ENCODE measurements at places on chromosomes 4 and X. TPM values are rescaled to one million over a fixed set of nuclear protein-coding genes. Genes with fewer than 3 reads are reported as not detected.
A peak's percentile ranks its signal among the peaks of the same experiment; 100 is the strongest.

- no peak for DNase-seq
Observed at GRCh38 chr4:107253090-107253489, 217.0 kb upstream of the DKK2 start.

Gene HAND2
- not detected for total RNA-seq

Gene SEPTIN11
- 46.2 TPM for total RNA-seq

- DNase-seq: no peak
Observed at GRCh38 chrX:81890521-81890920, 688.6 kb downstream of the SH3BGRL start.

Gene PAGE4
- not detected for total RNA-seq

DNA sequence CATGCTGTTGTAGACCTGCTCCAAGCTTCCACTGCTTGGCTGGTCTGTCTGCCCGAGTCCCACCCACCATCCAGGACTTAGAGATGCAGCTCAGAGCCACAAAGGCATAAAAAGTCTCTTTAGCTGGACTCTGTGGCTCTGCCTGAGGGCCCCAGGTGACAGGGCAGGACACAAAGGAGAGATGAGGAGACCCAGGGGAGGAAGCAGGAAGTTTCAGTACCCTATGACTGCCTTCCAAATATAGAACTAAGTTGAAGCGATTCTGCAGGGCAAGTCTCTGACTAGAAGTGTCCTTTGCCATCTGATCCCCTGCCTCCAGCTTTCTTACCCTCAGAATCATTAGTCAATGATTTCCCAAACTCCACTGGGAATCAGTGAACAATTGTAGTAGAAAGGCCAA is 11.2 kb upstream of the CXCR3 start:
- no peak for DNase-seq

DNA sequence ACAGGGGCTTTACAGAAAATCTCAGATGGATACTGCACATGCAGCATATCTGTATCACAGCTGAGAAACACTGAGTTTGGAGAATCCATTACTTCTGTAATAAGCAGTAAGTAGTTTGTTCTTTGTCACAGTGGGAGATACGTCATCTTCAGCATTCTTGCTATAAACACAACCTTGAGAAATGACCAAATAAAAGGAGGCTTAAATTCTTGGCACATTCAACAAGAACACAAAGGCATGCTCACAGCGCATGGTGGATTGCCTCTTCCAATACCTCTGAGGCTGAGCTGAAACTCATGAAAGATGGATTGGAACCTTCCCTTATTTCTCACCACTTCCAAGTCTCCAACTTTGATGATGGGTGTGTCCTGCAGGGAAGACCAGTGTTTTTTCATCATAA is 54.5 kb downstream of the ANXA5 start:
- no peak for DNase-seq

Gene NALF2
- total RNA-seq: not detected

Gene PPARGC1A
- total RNA-seq: not detected

- DNase-seq: peak; percentile 6
Observed at GRCh38 chr4:140568507-140569306, at the start of gene UCP1. TSS of gene UCP1 (minus strand) at chr4:140568961. CDS start at chr4:140568729, 232 bp downstream.
